Smooth muscle cell of the umbilical artery (primary cell): ENCODE measurements at places on chromosomes 6 and 20. TPM values are rescaled to one million over a fixed set of nuclear protein-coding genes. Genes with fewer than 3 reads are reported as not detected.

FAM162B gene
- total RNA-seq = not detected in 2 replicates

TMEM217 gene
- total RNA-seq = 1.2 and 2.2 TPM in 2 replicates

EYA4 gene
- under 0.01 TPM in 1 of 2 replicates, not detected in the other for total RNA-seq

DCDC2 gene
- not detected in 2 replicates for total RNA-seq

PLCB4 gene
- 2.5 and 2.7 TPM in 2 replicates for total RNA-seq
